ENCODE measurements at places on chromosomes 11 and 22.

DNA sequence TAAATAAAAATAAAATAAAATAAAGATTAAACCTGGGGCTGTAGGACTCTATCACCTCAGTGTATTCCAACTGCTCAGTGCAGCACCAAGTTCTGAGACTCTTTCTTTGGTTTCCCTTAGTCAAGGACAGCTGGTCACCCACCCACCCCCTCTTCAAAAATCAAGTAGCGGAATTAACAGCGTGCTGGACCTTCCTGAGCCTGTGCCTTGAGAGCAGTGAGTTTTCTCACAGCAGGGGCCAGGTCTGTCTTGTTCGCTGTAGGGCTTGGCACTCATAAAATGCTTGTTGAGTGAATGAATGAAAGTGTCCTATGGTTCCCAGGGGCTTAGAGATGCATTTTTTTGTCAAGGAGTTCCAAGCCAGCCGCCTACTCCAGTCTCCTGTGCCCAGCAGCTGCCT, 2.9 kb upstream of the ALX4 start:
- DNase-seq, result no peak

- DNase-seq, result no peak
These were observed 62.6 kb downstream of the SWAP70 start for GRCh38 chr11:9726321-9727022.

DNA sequence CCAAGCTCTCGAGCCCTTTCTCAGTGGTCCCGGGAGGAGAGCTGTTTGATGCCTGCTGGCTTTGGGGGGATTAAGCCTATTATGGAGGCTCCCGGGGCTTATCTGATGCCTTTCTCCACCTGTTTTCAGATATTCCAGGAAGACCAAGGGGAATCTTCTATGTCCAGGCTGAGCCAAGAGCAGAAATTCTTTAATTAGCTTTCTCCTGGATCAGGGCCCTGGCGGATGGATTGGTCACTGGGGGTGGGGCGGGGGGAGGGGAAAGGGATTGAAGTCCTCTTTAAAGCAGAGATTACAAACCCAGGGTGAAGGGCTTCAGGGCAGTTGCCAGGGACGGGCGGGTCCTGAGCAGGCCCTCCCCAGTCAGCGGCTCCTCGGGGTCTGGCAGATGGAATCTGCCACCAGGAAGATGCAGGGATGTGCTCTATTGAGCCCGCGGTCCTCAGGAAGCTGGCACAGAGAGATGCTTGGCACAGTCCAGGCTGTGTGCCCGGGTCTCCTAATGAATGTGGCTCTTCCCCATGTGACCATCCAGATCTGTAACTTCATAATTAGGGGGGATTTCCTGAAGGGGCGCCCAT, 33.6 kb downstream of the MACROD1 start:
- no peak for DNase-seq

GRCh38 chr11:12050470-12051286, 42.3 kb upstream of the DKK3 start:
- no peak for DNase-seq

GRCh38 chr22:43945632-43946383, 9.4 kb upstream of the SAMM50 start:
- DNase-seq, result peak; percentile 81

- DNase-seq, result no peak
These were observed 14.6 kb upstream of the CTSC start for GRCh38 chr11:88352139-88352538.
